ENCODE measurements at places on chromosomes 4 and X.

DNA sequence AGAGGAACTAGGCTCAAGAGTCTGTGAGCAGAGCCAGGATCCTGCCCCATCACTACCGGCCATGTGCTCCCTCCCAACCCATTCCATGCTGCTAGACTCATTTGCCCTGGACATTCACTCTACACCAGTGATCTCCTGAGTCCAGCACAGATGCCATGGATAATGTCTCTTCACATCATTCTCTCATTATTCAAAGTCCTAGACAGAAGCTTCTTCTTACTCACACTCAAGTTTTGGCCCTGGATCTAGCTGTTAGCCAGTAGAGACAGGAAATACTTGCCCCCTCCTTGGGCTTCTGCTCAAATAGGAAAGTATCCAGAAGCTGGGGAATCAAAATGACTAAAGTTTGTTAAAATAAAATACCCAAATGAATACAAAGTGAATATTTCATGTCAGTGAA lies 266.8 kb upstream of the LDB2 start:
- no peak overlapping the region for H3K27ac ChIP-seq
- H3K4me3 ChIP-seq, result no peak overlapping the region

GRCh38 chr4:91909963-91910362 lies 393.8 kb upstream of the GRID2 start:
- H3K36me3 ChIP-seq, result no peaks in the 10 kb centered on the region
- no peak for DNase-seq
- H3K27ac ChIP-seq, result no peak overlapping the region
- no peaks in the 10 kb centered on the region for H3K27me3 ChIP-seq
- no peak overlapping the region for H3K4me3 ChIP-seq

DNA sequence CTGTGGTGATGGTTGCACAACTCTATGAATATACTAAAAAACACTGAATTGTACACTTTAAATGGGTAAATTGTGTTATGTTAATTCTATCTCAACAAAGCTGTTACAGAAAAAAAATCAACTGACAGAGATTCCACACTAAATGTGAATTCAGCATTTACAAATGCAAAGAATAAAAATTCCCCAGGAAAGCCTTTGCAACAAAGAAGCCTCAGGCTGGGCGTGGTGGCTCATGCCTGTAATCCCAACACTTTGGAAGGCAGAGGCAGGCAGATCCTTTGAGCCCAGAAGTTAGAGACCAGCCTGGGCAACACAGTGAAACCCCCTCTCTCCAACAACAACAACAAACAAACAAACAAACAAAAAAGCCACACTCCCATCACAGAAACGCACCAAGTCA lies 8.9 kb downstream of the BCLAF3 start:
- no peak overlapping the region for H3K27ac ChIP-seq
- no peaks in the 10 kb centered on the region for H3K36me3 ChIP-seq
- H3K27me3 ChIP-seq, result no peaks in the 10 kb centered on the region
- no peak overlapping the region for H3K4me3 ChIP-seq

DNA sequence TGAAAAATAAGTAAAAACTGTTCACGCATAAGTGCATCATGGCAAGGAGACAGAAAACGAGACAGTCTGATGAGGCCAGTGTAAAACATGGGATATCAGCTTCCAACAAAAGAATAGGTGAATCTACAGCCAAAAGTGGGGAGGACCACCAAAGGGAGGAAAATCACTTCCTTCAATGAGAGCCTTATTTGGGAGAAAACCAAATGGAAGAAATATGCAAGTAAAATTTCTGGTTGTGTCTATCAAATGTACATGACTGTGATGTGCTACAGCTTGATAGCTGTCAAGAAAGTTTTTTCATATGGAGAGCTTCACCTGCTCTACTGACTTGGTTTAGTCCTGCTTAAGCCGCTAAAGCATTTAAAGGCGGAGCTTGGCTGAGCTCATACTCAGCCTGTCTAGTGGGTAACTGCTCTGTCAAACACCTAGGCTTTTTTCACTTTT lies 66.2 kb downstream of the MAGEA1 start:
- H3K27ac ChIP-seq, result no peak overlapping the region
- H3K27me3 ChIP-seq, result no peaks in the 10 kb centered on the region
- no peak overlapping the region for H3K4me3 ChIP-seq
- no peaks in the 10 kb centered on the region for H3K36me3 ChIP-seq
- H3K4me1 ChIP-seq, result no peaks in the 10 kb centered on the region

DNA sequence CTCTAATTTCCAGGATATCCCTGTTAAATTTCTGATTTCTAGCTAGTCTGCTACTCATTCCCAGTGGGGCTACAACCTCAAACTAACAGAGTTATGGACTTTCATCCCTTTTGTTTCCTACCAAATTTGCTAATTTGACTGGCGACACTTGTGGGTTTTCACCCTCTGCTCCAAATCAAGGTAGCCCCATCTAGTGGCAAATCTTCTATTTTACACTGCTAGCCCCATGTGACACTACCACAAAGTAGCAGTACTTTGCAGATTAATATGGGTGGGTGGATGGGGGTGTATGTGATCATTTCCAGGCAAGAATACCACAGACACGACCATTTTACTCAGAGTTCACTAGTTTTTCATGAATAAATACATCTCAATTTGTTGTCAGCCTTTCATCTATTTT lies 150.3 kb downstream of the MSL3 start:
- H3K27ac ChIP-seq, result no peak overlapping the region
- H3K4me1 ChIP-seq, result no peaks in the 10 kb centered on the region
- H3K27me3 ChIP-seq, result no peaks in the 10 kb centered on the region
- H3K36me3 ChIP-seq, result no peaks in the 10 kb centered on the region
- DNase-seq, result peak; percentile 15

DNA sequence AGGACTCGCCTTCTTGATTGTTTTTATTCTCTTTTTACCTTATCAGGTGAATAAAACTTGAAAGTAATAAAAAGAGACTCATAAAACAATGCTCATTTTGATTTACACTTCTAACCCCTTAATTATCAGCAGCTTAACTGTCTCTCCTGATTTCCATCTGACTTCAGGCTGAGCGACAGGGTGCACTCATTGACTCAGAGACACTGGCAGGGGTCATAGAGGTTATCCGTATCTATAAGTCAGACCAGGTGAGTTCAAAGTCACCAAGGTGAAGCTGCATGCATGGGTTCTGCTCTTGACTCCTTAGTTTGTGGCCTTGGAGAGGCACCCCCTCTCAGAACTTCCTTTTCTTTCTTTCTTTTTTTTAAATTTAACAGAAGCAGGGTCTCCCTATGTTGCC lies 116.4 kb upstream of the SLC34A2 start:
- no peaks in the 10 kb centered on the region for H3K4me1 ChIP-seq
- no peak for DNase-seq
- no peaks in the 10 kb centered on the region for H3K36me3 ChIP-seq
- no peak overlapping the region for H3K27ac ChIP-seq
- no peaks in the 10 kb centered on the region for H3K27me3 ChIP-seq
- no peak overlapping the region for H3K4me3 ChIP-seq

- H3K4me1 ChIP-seq, result no peaks in the 10 kb centered on the region
- no peaks in the 10 kb centered on the region for H3K36me3 ChIP-seq
- DNase-seq, result no peak
- no peak overlapping the region for H3K4me3 ChIP-seq
- H3K27me3 ChIP-seq, result no peaks in the 10 kb centered on the region
Observed at GRCh38 chr4:133711817-133712216, 489.8 kb downstream of the PABPC4L start.

GRCh38 chrX:7690842-7691241 lies 152.1 kb upstream of the VCX start:
- no peaks in the 10 kb centered on the region for H3K27me3 ChIP-seq
- H3K4me1 ChIP-seq, result no peaks in the 10 kb centered on the region
